Right cardiac atrium (tissue), 5 donors: ENCODE measurements at places on chromosomes 5 and 9. TPM values are rescaled to one million over a fixed set of nuclear protein-coding genes. Genes with fewer than 3 reads are reported as not detected.

DNA sequence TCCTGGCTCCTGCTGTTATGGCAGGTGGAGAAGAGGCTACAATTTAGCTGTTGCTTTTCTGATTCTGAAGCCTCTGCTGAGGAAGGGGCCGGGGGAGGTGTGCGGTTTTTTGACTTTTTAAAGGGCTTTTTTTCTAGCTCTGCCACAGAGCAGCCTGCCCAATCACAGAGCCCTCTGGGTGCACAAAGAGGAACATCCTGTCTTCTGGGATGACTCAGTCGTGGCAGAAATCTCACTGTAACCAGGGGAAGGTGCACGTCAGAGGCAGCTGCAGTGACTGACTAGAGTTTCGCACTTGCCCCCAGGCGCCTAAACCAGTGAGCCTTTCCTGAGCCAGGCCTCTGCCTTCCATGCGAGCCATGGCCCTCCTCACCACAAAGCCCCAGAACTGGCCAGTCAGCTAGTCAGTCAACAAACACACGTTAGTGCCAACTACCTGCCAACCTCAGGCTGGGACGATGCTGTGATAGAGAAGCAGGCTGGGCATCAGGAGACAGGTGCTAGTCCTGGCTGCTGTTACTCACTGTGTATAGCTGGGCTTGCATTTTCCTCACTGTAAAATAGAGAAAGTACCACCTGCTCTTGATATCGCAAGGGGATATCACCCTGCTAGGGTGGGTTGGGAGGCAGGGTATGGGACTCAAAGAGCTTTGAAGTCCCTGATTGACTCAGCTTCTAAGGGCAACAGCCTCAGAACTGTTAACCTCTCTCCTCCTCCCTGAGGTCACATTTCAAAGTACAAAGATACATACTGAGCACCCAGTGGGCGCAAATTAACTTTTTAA is 2.2 kb downstream of the AKNA start:
- DNase-seq, result peak; percentile 68

DNA sequence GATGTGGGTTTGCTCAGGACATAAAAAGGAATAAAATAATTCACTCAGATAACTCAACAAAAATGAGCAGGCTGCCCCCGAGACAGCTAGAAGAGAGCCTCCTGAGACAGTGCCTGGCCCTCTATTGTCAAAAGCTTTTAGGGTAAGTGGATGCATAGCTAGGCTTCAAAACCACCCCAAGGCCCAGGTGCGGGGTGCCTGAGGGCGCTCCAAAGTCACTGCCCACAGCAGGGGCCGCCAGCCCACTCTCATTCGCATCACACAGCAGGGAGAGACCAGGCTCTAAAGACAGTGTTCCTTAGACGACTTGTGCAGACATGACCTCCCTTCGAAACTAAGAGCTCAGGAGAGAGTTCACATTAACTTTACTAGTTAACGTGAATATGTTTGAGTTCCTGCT is 271.5 kb downstream of the FSTL4 start:
- no peak for DNase-seq

DNA sequence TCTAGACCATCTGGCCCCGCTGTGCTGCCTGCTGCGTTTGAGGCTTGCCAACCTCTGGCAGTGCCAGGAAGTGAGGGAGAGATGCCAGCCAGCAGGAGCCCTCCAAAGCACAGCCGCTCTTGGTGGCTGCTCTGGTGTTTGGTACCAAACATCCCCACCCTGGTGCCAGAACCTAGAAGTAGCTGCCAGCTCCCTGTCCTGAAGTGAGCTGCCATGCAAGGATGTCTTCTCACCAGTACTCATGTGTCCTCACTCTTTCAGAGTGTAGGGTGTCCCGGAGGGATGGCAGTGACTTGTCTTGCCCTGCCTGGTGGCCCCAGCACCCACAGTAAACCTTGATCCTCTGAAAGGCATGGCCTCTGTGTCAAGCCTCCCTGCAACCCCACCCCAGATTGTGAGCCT is 43.4 kb downstream of the AMBP start:
- no peak for DNase-seq

GRCh38 chr5:178619390-178619789 is 7.5 kb downstream of the CLK4 start:
- no peak for DNase-seq

- DNase-seq, result no peak
These were observed 51.7 kb upstream of the KCNMB1 start for GRCh38 chr5:170440771-170441392.

DNA sequence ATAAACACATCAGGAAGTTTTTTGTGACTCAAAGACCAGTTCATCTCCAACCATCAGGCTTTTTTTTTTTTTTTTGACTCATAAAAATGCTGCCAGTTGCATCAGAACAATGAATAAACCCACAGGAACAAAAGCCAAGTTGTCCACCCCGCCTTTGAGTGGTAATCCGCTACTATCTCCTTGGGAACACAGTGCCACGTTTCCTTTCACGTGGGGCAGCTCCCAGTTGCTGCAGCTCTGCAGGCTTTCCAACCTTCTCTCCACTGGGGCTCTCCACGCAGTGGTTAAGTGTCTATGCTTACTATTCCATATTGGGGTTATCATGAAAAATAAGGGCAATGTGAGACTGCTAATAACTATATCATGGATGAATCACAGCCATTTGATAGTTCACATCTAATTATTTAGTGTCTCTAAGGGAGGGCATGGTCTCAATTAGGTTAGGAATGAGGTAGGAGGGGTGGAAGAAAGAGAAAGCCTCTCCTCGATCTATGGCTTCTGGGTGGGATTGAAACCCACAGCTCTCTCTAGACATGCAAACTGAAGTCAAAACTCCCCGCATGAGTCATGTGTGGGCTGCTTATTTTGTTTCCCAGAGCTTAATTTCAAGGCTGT is 55.8 kb upstream of the ACTBL2 start:
- DNase-seq, result no peak

DNA sequence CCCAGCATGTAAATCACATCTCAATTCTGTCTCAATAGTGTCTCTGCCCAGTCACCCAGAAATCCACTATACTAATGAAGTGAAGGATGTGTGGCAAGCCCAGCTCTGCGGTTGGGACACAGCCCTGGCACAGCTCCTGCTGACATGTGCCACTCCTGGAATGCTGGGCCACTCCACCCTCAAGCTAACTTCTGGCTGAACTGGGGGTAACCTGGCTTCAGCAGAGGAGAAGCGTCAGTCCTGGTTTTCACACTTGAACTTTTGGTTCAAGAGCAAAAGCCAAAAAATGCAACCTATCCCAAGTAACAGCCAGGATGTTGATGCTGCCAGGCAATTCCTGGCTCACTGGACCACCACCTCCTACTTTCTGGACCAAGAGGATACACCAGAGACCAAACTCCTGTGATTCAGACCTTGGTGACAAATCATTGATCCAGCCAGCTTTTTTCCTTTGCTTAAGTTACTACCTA is 86.4 kb downstream of the ARRDC3 start:
- DNase-seq, result peak; percentile 91

DNA sequence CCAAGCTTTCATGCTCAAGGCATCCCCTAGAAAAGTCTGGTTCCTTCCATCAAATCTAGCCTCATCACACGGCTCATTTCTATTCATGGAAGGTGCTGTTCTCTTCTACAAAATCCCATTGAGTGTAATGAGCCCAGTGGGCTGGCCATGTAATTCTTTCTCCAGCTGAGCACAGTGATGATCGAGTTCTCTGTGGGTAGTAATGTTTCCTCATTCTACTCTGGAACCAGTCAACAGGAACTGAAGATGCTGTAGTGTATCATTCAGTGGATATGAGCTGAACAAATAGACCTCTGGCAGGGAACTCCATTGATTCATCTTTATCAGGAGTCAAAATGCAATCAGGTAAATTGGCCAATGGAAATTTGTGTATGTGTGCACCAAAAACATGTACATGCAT is 149.2 kb downstream of the LRRC70 start:
- DNase-seq, result no peak

DNA sequence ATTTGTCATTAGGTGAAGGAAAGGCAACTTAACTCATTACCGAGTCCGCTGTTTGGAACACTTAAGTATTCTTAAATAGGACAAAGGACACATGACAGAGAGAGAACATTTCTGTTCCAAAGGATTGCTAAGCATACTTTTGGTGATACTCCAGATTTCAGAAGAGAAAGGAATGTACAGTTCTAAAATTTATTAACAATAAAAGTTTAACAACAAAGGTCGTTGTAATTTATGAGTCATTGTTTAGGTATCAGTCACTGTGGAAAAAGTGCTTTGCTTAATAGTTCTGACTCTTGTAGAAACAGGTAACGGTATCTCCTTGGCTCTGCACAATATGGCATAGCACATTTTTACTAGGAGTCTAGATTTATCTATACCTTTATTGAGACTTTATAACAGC is 36.3 kb upstream of the PAM start:
- DNase-seq, result no peak

GRCh38 chr9:16191191-16191590 is 638.3 kb downstream of the CCDC171 start:
- DNase-seq, result no peak

DNA sequence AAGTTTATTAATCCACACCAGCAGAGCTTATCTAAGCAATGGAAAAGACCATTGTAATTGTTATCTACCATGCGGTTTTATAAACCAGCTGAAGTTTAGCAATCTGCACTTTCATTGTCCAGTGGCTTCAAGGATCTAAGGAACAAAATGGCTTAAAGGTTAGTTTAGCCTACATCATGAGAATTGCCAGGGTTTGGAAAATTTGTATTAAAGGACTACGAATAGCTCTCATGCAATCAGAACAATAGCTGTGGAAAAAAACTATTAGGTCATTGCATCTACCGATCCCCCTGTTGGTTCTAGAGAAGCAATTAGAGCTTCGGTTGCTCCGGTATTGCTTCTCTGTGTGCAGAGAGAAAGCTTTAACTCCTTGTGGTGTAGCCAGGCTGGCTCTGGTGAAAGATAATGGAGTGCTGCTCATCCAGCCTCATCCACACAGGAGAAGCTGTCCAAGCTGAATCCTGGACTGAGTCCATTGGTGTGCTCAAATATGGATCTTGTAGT is 86.3 kb upstream of the SLC12A2 start:
- DNase-seq, result no peak

DNA sequence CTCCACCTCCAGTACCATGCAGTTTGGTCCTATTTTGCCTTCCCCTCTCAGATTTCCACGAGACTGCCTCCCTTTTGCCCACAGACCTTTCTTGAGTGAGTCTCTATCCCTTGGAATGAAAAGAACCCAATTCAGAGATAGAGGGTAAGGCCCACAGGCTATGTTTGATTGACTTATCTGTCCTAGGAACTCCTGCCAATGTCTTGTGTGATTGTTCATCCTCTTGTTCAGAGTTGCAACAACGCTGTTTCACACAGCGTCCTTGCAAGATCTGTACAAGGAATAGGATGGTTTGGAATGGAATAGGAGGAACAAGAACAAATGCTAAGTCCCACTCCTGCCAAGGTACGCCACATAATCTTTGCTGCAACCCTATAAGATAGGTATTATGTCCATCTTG is 142.2 kb upstream of the ABCA1 start:
- DNase-seq, result no peak

GRCh38 chr5:152514827-152515397 is 109.8 kb upstream of the NMUR2 start:
- DNase-seq, result no peak

DNA sequence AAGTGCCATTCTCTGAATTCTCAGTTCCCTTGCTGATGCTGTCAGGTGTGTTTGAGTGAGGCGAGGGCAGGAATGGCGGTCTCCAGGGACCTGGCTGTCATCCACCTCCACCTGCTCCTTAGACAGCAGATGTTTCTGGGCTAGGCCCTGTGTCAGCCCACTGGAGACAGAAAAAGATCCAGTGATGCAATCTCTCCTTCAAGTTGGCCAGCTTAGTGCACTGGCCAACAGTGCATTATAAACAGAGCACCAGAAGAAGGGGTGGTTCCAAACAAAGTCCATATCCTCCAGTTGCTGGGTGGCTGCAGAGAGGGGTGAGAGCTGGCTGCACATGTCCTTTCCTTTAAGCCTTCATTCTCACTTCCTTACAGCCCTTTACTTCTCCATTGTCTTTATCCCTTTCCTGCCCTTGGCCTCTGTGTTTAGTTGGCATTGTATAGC is 26.5 kb downstream of the NANS start:
- no peak for DNase-seq

- no peak for DNase-seq
These were observed 514 bp downstream of the SOHLH1 start for GRCh38 chr9:135698767-135699166.

DNA sequence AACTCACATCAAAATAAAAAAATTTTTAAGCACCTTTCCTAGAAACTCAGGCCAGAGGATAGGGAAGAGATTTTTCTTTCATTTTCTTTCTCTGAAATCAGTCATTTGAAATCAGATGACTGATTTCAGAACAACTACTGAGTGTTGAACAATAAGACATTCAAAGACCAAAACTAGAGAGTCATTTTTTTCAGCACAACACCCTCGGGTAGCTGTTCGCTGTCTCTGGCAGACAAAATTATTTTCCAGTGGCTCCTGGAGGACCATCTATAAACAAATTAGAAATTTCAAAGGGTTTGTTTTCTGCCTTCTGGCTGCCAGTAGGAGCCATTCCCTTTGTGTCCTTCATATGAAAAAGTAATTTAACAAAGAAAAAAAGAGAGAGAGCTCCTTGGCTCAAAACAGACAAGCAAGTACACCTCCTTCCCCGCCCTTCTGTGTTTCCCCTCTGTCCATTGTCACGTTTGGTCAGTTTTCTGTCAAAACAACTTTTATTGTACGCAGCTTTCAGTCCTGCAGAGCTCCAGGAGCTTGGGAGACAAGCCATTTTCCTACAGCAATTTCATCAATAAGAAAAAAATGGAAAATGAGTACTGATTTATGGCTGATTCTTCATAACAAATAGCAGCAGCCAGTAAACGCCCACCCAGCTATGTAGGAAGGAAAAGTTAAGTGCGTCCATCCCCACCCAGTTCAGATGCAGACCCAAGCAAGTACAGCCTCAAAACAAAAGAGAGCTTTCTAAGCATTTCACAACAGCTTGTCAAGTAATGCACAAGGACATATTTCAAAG is 405.2 kb downstream of the ZNF608 start:
- no peak for DNase-seq

- no peak for DNase-seq
These were observed 215.1 kb downstream of the TSSK1B start for GRCh38 chr5:113219695-113220094.

DNA sequence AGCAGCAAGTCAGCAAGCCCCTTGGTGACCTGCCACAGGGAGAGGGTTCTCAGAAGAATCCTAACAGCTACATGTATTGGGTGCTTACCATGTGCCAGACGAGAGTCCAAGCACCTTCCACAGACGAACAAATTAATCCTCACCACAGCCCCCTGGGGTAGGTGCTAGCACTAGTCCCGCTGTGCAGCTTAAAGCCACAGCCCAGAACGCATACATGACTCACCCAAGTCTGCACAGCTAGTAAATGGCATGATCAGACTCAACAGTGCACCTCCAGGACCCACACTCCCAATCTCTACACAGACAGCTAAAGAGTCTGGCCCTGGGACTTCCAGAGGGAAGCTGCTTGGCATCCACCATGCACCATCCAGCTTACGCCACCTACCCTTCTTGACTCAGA is 111.5 kb downstream of the PAX5 start:
- DNase-seq, result no peak

GRCh38 chr5:169768416-169768815 is 131.3 kb downstream of the DOCK2 start:
- no peak for DNase-seq

CDH12 gene
- total RNA-seq, result not detected

NRARP gene
- 14.5 TPM for total RNA-seq

NMUR2 gene
- not detected for total RNA-seq

PCDHGC4 gene
- 1.8 TPM for total RNA-seq

ADGRD2 gene
- total RNA-seq, result 0.29 TPM

KCNV2 gene
- not detected for total RNA-seq

TNFSF15 gene
- not detected for total RNA-seq

IL7R gene
- 1.8 TPM for total RNA-seq

ADCY2 gene
- 0.20 TPM for total RNA-seq
